ENCODE measurements at places on chromosomes 6 and 20.
A peak's percentile ranks its signal among the peaks of the same experiment; 100 is the strongest.

DNA sequence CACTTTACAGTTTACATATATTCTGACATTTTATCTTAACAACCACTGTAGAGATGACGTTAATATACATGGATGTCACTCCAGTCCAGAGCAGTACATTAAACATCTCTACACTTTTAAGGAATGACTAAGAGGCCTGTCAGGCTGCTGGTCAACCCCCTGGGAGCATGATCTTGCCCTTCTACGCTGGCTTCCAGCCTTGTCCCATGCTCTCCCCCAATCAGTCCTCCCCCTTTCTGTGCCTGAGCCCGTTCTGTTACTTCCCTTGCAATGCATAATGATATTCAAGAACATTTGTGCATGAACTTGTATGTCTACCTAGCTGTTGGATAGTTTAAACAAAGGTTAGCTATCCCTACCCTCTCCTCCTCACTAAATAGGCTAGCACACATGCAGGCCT lies 40.5 kb upstream of the PLCB4 start:
- no peak for DNase-seq

DNA sequence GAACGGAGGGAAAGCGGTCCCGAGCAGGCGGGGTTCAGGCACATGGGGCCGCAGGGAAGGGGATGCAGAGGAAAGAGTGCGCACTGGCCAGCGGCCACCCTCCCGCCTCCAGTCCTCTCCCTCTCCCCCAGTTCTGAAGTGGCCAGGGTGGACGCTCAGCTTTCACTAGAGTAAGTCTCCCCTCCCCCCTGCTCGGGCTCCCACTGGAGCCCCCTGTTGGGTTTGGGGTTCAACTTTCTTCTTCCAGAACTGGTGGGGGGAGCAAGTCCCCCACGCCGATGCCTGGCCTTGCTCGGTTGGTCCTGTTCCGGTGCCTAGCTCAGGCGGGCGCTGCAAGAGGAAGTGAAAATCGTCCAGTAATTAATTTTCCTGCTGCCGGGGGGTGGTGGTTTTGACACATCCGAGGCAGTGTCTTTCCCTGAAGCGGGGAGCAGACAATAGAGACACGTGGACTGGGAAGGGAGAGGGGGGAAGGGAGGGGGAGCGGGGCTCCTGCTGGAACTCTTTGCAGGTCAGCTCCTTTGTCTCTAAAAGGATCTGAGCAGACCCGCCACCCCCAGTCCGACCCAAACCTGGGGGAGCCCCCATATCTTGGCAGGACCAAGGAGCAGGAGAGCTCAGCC lies 824 bp upstream of the SCRT2 start:
- DNase-seq, result no peak

DNA sequence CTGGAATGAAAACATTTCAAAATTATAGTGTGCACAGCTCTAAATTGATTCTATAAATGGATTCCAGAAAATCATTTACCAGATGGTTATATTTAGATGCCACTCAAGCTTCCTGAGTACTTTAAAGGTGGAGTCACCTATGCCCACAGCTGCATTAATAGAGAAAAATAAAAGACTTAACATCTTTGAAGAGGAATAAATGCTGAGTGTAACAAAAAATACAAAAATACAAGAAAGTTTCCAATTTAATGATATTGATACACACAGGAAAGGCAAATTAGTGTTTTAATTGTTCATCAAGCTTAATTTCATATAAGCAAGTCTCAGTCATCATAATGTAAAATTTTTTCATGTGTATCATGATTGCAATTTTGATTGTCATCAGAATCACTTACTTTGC lies 89.5 kb upstream of the MANEA start:
- DNase-seq, result no peak

DNA sequence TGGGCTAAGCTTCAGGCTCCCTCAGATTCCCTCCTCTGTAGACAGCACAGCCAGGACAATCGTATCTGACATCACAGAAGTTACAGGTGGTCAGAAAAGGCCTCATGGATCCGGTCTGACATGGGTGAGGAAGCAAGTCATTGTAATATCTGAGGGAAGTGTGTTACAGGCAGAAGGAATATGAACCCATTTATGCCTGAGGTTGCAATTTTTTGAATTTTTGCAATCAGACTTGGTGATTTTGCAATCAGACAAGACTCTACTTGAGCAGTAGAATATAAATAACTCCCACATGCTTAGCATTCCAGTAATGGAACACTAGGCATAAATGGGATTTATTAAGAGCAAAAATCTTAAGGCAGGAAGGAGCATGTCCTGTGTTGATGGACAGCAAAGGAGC lies 52.1 kb downstream of the CBLN4 start:
- no peak for DNase-seq

- DNase-seq, result no peak
Observed at GRCh38 chr6:127463056-127463455, 3.9 kb upstream of the KIAA0408 start.

DNA sequence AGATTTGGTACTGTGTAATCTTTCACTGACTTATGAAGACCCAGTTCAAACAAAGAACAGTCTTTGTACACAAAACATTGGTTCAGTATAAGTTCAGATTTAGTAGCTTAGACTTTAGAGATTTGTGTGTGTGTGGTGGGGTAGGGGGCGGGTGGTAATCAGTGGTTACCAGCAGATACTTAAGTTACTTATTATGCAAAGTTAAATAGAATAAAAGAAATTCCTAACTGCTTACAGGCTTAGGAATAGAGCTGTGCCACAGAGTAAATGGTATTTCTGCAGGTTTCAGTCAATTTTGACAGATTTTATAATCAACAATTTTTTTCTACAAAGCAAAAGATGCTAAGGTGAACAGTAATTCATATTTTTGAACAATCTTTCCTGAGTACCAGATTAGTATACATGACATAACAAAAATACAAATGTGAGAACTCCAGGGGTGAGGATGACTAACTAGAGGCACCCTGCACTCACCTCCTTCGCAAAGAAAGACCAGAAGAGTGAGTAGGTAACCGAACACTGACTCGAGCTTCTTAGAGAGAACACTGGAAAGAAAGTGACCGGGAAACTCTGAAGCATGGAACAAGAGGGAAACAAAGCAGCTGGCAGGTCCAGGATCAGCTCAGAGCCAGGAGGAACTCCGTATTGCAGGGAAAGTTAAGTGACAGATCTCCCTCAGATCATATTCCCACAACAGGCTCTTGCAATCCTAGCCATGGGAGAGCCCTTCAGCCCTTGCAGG lies 560.6 kb downstream of the COL12A1 start:
- DNase-seq, result no peak

- DNase-seq, result no peak
Observed at GRCh38 chr6:153024709-153025017, 22.2 kb upstream of the MTRF1L start.

DNA sequence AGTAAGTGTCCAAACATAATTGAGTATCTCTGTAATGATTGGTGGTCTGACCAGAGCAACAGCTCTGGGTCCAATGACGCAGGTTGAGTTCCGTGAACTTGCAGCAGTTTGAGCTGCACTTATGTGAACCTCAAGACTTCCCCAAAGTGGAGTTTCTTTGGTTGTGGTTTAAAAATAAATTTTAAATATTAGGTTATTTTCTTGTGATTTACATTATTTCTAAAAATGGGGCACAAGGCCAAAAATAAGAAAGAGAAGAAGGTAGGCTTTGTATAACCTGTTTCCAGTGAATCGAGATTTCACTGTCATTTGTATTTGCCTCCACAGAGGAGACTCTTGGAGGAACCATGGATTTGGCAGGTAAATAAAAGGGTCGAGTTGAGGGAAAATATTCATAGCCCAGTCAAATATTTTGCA lies 166.4 kb upstream of the ZNF217 start:
- DNase-seq, result peak; percentile 46

DNA sequence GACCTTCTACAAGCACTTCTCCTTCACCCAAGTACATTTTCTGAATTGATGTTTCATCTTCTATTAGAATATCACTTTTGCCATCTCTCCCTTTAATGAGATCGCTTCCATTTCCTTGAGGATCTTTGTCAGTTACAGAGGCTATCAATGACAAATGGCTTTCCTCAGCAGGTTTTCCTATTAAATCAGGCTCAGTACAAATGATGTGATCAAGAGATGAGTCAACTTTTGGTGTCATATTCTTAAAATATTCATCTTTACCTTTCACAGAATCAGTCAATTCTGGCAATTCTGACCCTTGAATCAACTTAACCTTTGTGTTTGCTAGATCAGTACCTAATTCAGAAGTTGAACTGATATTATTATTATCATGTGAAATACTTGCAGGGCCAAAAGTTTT lies 37.3 kb downstream of the DST start:
- no peak for DNase-seq

GRCh38 chr20:36645998-36646397 lies at the start of gene SLA2:
Gene SLA2 (minus strand): TSS chr20:36646196. CDS start chr20:36641335, 4,861 bp downstream.
- peak; percentile 69 for DNase-seq

- DNase-seq, result no peak
Observed at GRCh38 chr20:3747471-3747870, 15.0 kb downstream of the HSPA12B start.

DNA sequence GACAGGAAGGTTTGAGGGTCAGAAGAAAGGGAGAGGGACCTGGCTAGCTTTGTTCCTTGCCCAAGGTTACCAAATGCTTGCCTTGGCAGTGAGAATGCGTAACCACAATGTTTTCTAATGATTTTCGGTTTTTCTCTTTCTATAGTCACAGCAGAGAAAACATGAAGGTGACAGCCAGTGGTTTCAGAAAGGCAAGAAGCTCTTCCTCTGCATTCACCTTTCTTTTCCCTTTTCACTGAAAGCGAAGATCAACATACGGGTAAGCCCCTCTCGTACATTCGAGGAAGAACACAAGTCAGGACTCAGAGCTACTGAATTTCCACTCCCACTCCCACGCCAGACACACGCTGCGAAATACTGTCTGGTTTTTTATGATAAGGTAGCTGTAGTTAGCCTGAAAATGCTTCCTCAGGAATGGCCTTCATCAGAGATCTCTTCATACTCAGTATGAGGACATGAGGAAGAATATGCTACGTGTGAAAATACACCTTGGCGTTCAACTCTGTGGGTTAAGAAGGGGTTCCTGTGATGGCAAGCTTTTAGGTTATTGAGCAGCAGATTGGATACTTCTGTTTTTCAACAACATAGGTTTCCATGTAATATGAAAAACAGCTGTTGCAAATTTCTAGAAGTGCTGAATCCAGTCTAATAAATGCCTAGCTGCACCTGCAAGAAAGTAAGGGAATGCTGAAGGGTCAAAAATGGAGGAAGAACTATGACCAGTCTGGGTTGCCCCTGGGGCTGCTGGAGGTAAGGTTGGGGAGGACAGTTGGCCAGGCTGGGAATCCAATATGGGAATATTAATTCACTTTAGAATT lies 7.4 kb upstream of the CD83 start:
- DNase-seq, result peak; percentile 59

DNA sequence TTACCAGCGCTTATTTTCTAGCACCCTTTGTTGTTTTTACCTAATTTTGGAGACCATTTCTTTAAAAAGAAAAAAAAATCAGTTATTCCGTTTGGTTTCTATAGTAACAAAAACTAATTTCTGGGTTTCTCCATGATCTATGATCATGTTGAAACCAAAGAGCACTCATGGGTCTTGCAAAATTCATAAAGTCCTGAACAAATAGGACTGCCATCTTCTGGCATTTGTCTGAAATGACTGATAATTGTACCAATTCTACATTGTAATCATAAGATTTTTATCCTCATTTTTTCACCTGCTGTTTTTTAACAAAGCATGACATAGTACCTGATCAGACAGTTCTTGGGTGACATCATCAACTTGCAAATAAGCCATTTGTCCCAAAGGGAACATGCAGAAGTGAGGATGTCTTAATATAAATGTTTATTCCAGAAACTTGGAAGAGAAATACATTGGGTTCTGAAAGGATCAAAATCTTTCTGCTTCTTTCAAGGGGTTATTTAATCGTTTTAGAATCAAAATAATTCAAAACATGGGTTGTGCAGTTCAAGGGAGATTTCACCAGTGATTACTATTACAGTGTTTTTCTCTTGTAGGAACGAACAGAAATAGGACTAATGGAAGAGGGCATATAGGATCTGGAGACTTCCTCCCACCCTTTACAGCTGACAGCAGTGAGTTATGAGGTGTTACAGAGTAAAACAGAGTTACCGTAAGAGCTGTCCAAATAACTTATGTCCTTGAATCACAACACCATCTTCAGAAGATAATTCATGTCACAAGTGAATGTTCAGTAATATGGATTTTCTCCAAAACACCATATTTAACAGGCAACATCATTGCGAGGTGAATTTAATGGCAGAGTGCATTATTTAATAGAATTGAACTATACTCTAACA lies 87.1 kb upstream of the GJE1 start:
- DNase-seq, result no peak

GRCh38 chr6:85602100-85602499 lies 8.4 kb upstream of the SNX14 start:
- no peak for DNase-seq

GRCh38 chr6:143595251-143596036 lies 82.3 kb upstream of the PHACTR2 start:
- DNase-seq, result no peak

DNA sequence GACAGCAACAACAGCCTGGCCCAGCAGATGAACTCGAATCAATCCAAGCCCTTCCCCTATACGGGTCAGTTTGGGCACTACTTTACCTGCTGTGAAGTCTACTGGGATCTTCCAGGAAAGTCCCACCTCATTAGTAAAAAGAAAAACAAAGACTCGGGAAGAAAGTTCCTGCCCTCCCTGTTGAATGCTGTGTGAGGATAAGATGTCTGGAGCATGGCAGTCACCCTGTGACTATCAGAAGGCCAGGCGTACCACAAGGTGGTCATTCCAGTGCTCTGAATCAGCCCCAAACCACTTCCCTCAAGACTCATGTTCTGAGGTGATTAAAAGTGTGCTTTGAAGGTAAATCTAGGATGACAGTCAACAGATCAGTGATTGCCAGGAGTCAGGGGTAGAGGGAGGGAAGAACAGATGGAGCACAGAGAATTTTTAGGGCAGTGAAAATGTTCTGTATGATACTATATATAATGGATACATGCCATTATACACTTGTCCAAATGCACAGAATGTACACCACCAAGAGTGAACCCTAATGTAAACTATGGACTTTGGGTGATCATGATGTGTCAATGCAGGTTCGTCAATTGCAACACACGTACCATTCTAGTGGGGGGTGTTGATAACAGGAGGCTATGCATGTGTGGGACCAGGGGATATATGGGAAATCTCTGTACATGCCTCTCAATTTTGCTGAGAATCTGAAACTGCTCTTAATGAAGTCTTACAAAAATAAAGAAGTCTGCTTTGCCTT lies 14.7 kb downstream of the FKBP1A start:
- no peak for DNase-seq

DNA sequence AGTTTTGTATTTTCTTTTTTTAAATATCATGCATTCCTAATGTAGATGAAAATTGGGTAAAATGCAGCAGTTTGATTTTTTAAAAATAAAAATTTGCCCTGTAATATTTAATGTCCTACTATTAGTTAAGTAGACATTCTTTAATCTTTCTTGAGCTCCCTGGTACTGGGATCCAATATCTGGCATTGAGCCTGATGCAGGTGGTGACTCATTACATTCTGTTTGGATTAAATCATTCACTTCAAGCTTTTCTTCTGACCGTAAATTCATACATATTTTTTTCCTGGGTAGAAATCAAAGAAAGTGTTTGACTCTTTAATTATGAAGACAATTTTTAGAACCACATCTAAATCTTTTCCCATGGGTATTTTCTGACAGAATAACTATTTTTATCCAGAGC lies 768.8 kb upstream of the SLC35B3 start:
- DNase-seq, result no peak
